ENCODE measurements at places on chromosomes 4 and X. TPM values are rescaled to one million over a fixed set of nuclear protein-coding genes. Genes with fewer than 3 reads are reported as not detected.

DNA sequence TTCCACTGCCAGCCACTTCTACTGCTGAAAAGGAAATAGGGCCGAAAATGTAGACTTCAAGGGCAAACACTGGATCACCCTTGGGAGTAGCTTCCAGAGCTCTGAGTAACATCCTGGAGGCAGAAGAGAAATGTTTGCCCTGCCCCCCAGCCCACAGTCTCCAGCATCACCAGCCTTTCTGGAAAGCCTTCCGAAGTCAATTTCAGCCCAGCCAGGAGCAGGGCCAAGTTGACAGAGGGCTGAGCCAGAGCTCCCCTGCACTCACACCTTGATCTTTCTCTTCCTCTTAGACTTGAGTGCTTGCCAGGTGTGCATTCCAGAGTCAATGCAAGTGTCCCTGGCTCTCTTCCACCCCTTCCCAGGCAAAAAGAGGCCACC lies 35.2 kb downstream of the SLC25A5 start:
- no peak for DNase-seq

DNA sequence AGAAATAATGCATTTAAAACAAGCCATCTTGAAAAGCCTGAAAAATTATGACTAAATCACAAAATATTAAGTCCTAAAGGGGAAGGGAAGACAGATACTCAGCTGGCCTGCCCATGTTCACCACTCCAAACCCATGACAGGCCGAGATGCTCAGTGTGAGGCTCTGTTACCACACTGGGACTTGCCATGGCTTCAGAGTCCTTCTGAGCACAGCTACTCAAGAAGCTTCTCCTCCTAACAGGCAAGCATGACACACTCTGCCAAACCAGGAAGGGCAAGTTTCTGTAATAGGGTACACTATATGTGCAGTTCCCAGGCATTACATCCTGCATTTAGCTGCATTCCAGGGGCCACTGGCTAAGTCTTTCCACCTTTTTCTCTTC lies 34.0 kb upstream of the CYBB start:
- no peak for DNase-seq

GRCh38 chr4:30207389-30207788 lies 512.8 kb upstream of the PCDH7 start:
- DNase-seq = no peak

DNA sequence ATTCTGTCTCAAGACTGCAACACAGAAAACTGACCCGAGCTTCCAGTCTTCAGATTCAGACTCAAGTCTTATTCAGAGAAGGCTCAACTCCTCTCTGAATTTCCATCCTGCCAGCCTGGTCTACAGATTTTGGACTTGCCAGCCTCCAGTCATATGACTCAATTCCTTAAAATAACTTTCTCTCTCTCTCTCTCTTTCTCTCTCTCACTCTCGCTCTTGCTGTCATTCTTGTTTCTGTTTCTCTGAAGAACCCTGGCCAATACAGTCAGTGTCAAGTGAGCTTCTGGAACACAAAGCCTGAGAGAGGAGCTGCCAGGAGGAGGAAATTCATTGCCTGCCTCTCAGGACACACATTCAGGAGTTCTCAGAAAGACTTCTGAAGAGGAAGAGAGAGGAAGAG lies 154.9 kb downstream of the PARM1 start:
- DNase-seq = no peak

- no peak for DNase-seq
These were observed 203.3 kb downstream of the NR3C2 start for GRCh38 chr4:148238811-148239493.

Gene ADH6
- not detected for total RNA-seq

Gene FAAH2
- total RNA-seq = 0.30 TPM

Gene SNCA
- 7.9 TPM for total RNA-seq

Measured in osteocyte (in vitro differentiated cells).